ENCODE measurements at places on chromosomes 4 and X.

DNA sequence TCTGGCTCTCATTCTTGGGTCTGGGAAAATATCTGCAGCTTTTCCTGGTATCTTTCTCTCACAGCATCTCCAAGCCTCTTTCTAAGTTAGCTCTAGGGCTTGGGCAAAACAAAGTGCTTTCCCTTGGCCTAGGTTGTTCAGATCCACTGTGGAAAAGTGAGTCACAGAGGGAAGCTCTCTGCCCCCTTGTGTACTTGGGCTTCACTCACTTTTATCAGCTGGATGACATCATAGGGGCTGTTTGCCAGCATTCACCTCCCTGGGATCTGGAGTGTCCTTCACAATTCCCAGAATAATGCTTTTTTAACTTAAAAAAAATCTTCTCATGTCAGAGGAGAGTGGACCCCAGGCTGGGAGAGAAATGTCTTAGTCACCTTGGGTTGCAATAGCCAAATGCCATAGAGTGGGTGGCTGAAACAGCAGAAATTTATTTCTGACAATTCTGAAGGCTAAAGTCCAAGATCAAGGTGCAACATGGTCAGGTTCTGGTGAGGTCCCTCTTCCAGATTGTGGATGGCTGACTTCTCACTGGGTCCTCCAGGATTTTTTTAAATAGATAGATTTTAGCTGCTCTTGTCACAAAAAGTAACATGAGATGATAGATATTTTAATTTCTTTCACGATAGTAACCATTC lies 247.8 kb downstream of the SH2D1A start:
- DNase-seq: no peak

DNA sequence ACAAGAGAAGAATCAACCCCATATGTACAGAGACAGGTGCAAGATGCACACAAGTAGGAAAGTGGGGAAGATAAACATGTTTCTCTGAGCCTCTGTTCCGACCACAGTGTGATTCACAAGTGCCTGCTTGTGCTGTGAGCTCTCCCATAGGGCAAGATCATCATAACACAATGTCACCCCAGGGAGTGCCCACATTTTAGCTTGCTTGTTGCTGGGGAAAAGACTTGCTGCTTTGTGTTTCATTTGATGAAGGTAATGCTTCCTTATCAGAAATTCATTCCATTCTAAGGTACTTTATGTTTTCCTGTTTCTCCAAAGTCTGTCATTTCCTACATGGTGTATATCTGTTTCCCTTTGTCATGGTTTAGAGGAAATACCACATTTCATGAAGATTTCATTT lies 304.5 kb upstream of the DIPK2B start:
- no peak for DNase-seq

- no peak for DNase-seq
Measured at GRCh38 chrX:140343226-140343868, 161.5 kb downstream of the SOX3 start.

- no peak for DNase-seq
Measured at GRCh38 chr4:101993002-101993841, 202.7 kb downstream of the BANK1 start.

- no peak for DNase-seq
Measured at GRCh38 chrX:134745636-134746409, 87.6 kb upstream of the PLAC1 start.

- DNase-seq: no peak
Measured at GRCh38 chrX:154799556-154800348, 5.5 kb downstream of the MPP1 start.

GRCh38 chr4:89539797-89540711 lies 232.5 kb upstream of the GPRIN3 start:
- DNase-seq: no peak

GRCh38 chr4:1582227-1582626 lies 101.9 kb downstream of the FAM53A start:
- no peak for DNase-seq

GRCh38 chr4:48212165-48212564 lies 57.5 kb downstream of the TEC start:
- DNase-seq: no peak

- peak; percentile 8 for DNase-seq
Measured at GRCh38 chrX:118181030-118181429, 64.4 kb upstream of the KLHL13 start.

DNA sequence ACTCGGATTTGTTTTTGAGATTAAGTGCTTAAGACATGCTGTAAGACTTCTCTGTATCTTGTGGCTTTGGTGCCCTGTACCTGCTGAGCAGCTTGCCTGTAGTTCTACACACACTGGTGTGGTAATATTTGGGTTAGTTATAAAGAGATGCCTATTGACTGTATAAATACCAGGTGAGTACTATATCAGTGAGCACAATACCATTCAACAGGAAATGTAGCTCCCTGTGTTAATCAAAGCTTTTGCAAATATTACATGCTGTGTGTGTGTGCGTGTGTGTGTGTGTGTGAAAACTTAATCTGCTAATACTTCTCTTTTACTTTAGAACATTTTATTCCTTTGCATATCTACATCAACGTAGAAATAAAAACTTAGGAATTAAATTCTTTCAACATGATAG lies 30.1 kb downstream of the MYOZ2 start:
- no peak for DNase-seq

GRCh38 chr4:155541716-155542115 lies 124.9 kb upstream of the GUCY1A1 start:
- no peak for DNase-seq

DNA sequence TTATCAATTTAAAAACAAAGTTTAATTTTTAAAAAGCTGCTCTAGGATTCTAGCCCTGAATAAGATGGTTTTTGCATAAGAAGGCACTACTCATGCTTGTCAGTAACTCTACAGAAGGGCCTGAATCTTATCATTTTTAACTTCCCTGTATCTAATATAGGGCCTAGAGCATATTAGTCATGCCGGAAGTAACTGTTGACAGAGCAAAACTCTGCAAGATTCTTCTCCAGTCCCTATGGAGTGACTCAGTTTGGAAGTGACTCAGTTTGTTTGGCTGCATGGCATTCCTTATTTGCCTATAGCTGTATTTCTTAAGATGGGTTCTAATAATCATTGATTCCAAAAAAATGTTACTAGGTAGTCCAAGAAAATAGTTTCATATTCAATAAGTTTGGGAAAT lies 431.8 kb upstream of the HTR2C start:
- DNase-seq: no peak

DNA sequence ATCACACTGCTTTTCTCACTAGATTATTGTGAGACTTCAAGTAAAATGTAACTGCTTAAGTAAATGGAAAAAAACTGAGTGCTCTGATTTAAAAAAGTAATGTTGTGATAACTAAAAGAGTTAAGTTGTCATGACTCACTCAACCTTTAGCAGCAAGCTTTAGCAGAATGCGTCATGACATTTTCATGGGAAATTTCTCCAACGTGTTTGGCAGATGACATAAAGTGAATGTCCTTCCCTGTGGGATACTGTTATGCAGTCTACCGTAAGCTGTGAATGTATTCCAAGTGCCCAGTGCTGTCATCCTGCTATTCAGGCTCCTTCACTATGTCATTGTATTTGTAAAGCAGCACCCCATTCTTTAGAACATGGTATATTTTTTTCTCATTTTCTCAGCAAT lies 136.2 kb downstream of the CPXCR1 start:
- DNase-seq: no peak

- DNase-seq: no peak
Measured at GRCh38 chr4:6641971-6642320, 1.5 kb downstream of the MRFAP1 start.

DNA sequence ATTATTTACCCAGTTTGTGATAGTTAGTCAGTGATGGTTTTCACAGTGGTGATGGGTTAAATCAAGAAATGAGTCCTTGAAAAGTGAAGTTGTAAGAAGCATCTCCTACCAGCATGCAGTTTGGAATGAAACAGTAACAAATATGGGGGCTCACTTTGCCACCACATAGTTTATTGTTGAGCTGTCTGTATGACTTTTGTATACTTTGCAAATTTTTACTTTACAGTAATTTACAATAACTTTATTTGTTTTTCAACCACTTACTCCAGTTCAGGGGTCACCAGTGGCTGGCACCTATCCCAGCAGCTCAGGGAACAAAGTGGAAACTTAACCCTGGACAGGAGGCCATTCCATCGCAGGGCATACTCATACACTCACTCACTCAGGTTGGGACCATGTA lies 64.5 kb upstream of the ANKRD50 start:
- DNase-seq: no peak

DNA sequence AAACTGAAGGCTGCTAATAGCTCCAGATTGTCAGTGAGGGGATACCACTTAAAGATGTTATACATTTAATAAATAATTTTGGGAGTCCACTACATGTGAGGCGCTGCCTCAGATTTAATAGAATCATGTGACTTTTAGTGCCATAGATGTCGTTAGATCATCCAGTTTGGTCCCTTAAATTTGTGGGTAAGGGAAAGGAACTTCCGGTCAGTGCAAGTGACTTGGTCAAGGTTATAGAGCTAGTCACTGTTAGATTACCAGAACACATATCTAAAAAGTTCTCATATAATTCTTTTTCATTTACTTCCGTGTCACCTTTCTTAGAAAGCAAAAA lies 529 bp upstream of the UBA6 start:
- no peak for DNase-seq

DNA sequence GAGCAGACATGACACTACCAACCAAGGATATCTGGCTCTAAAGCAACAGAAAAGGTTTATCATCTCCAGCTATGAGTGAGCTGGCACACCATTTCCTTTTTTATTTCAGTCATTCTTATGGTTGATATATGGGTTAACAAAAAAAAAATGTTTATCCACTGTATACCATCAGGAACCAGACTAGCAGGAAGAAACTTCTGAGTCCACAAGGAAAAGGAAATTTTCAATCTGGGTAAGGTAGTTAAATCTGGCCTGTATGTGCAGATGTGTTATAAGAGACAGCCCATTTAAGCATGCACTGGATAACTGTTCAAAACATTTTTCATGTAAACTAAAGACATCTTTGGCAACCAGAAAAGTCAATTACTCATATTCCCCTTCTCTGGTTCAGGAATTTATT lies 35.0 kb downstream of the AMMECR1 start:
- no peak for DNase-seq

- DNase-seq: no peak
Measured at GRCh38 chr4:43835869-43836268, 612.7 kb downstream of the KCTD8 start.

DNA sequence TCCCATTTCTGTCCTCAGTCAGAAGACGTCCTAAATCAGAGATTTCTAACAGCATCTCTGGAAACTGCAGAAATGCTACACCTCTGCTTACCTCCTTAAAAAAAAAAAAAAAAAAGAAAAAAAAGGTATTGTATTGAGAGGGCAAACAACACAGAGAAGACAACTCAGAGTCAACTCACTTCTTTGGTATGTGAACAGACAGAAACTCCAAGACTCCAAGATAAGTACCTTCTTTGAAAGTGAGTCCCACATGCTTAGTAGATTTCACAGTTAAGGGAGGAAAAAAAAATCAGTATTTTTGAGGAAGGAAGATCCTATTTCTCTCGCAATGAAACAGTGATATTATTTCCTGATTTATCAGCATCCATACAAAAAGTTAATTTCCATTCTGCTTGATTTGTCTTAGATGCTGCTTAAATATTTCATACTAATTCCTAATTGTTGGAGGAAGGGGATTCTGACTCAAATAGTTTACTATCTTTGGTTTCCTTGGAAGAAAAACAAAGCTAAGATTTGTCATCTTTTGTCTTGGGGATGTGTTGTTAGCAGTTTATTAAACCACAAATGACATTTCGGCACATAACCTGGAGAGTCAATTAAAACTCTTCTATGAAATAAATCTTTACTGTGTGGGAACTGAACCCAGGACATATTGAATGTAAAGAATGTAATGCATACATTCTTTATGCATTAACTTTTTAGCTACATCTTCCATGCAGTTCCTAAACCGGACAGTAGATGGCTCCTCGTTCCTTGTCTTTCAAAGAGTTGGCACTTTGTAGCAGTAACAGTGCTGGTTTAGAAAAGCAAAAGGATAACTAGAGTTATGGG lies 4.7 kb downstream of the RASGEF1B start:
- peak; percentile 20 for DNase-seq

DNA sequence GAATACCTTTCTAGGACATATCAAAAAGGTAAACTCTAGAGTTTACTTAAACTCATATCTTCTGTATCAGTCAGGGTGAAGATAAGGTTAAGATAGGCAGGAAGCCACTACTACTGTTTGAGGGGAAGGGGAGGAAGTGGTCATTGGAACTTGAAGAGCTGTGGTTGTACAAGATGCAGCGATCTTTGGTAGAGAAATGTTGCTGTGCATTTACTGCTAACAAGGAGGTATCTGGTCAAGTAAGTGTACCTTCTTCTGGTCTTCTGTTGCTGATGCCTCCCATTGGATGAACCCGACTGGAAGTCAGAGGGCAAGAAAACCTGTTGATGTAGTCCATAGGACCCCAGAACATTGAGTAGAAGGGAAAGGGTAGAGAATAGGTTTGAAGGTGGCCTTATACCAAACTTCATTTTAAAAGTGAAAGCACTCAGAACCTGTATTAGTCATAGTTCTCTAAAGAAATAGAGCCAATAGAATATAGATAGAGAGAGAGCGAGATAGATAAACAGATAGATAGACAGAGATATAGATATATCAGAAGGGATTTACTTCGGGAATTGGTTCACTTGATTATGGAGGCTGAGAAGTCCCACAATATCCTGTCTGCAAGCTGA lies 47.9 kb upstream of the TSPAN5 start:
- no peak for DNase-seq

DNA sequence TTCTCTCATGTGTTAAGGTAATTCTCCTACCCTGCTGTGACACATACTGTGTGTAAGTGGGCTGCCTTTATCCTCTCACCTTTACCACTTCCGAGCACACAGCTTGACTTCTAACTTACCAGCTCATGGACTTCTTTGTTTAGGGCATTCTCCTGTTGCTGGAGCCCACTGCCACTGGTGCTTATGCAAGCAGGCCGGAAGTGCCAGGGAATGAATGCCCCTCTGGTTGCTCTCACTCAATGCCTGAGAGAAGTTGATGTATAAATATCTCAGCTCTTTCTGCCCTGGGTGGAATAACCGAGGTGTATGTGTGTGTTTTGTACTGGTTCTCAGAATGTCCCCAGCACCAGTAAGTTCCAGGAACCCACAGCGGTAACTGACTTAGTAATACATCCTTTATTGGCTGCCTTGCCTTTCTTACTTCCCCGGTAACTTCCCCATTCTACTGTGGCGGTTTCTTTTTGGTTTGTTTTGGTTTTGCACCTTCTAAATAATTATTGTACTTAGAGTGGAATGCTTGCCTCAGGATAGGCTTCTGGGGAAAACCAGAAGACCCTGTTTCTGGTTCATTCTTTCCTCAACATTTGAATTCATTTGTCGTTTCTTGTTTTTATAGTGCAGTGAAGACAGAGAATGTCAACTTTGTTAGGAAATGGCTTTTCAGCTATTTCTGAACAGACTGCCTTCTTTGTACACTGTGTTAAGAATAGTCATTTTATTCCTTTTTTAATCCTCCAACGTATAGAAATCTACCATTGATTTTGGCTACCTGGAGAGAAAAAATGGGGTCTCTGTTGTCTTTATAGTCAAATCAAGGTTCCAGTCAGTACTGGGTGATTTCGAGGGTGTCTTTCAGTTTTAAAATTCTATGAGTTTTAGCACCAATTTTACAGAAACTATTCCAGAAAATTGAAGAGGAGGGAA lies 45.4 kb downstream of the CXorf58 start:
- DNase-seq: no peak

Data from AG09319 (cell line).